Activated gamma-delta T cell treated with anti-CD3 and anti-CD28 coated beads, Interleukin-2, amount 50 U/mL, for 16 hours (primary cell): ENCODE measurements at places on chromosomes 4 and X.

DNA sequence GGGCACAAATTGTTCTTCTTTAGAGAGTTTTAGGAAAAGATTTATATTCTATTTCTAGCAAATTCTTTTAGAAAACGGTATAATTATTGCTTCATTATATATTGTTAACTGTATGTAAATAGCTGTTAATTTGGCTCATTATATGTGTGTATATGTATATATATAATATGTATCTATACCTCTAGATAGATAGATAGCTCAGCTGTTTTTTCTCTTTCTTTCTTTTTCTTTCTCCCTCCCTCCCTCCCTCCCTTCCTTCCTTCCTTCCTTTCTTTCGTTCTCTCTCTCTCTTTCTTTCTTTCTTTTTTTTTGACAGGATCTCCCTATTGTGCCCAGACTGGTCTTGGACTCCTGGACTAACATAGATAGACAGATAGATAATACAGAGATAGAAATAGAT is 1538.8 kb downstream of the PCDH7 start:
- DNase-seq, result no peak

DNA sequence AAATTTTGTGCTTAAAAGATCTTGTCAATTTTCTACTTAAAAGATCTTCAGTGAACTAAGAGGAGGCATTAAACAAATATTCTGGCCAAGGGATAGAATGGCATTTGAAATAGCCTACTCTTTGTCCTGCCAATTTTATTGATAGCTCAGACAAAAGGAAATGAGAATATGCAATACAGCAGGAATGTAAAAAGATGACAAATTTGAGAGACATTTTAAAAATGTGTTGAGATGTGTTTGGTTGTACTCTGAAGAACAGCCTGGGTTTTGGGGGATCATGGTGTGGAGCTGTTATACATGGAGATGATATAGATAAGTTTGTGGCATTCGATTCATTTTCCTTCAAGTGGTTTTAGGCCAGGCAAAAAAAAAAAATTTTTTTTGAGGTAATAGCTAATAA is 11.6 kb upstream of the MAD2L1 start:
- no peak for DNase-seq

- no peak for DNase-seq
Observed at GRCh38 chrX:78946178-78946931, 1.2 kb downstream of the P2RY10 start.

DNA sequence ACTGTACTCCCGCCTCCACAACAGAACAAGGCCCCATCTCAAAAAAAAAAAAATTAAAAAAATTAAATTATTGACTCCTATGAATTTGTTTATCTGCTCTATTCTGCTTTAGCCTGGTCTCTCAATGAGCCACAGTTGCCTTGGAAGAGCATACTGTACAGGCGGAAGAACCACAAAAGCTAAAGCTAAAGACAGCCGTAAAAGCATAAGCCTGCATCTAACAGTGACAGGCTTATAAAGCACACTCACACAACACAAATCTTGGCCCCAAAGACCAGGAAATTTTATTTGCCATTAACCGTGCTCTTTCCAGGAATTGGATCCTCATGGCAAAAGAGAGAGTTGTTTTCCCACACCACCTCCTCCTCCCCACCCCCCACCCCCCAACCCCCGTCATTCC is 53.5 kb upstream of the KLF3 start:
- DNase-seq, result no peak

DNA sequence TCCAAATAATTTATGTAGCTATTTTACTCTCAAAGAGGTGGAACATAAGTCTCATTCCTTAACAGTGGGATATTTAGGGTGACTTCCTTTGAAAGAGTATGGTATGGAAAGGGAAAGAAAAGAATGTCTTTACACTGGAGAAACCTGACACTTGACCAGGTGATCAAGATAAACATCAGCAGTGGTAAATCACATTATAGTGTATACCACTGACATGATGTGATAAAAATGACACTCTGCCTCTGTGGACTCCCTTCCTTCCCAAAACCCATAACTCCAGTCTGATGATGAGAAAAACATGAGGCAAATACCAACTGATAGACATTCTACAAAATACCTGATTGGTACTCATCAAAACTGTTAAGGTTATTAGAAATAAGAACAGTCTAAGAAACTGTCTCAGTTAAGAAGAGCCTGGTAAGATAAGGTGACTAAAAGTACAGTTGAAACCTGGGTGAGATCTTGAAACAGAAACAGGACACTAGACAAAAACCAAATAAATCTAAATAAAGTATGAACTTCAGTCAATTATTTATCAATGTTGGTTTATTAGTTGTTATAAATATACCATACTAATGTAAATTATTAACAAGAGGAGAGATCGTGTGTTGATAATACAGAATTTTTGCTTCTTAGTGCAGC is 144.2 kb upstream of the PCDH18 start:
- no peak for DNase-seq

DNA sequence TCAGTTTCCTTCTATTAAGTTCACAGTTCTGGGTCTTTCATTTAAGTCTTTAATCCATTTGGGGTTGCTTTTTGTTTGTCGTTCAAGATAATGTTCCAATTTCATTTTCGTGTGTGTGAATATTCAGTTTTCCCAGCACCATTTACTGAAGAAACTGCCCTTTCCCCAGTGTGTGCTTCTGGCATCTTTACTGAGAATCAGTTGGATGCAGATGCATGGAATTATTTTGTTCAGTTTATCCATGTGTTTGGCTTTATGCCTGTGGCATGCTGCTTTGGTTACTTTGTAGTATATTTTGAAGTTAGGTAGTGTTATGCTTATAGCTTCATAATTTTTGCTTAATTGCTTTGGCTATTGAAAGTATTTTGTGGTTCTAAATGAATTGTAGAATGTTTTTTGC is 163.8 kb upstream of the HDX start:
- no peak for DNase-seq

- DNase-seq, result no peak
Observed at GRCh38 chr4:88819818-88820697, 122.4 kb upstream of the NAP1L5 start.

GRCh38 chr4:152010710-152011079 is 249.9 kb upstream of the GATB start:
- DNase-seq, result no peak
